IPS-NIHi11 (cell line): ENCODE measurements at places on chromosomes 1 and 21.

DNA sequence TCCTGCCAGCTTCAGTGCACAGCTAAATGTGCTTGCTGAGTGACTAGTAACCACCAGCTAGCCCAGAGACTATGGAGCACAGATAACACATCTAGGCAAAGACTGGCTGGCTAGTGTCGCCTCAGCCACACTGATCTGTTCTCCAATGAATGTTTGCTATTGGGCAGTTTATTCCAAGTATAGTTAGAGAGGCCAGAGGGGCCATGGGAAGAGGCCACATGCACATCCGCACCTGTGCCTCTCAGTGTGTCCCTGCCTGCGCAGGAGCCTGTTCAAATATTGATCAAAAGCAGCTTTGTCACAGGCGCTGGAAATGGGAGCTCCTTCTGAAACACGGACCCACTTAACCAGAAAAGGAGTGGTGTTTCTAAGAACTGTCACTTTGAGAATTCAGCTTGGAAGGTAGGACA, 51.3 kb upstream of the ATP1A1 start:
- no peak for DNase-seq

GRCh38 chr1:61887076-61887867, 145.0 kb downstream of the PATJ start:
- DNase-seq, result no peak

GRCh38 chr1:234763910-234764309, 153.9 kb upstream of the IRF2BP2 start:
- no peak for DNase-seq

GRCh38 chr1:109158433-109158832, 44.5 kb downstream of the ELAPOR1 start:
- DNase-seq, result no peak

- no peak for DNase-seq
These were observed 179.8 kb upstream of the GALNT2 start for GRCh38 chr1:229887043-229887822.

DNA sequence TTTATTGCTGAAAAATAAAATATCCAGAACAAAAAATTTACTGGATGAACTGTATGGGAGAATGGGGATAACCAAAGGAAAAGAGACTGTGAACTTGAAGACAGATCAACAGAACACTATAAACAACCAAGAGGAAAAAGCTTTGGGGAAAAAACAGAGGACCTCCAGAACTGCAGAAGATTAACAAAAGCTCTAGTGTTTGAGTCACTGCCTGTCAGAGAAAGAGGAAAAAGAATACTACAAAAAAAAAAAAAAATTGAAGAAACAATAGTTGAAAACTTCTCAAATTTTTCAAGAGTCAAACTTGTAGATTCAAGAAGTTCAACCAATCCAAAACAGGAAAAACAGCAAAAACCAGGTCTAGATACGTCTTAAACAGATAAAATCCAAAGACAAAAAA, 44.3 kb downstream of the ARHGAP29 start:
- DNase-seq, result no peak

DNA sequence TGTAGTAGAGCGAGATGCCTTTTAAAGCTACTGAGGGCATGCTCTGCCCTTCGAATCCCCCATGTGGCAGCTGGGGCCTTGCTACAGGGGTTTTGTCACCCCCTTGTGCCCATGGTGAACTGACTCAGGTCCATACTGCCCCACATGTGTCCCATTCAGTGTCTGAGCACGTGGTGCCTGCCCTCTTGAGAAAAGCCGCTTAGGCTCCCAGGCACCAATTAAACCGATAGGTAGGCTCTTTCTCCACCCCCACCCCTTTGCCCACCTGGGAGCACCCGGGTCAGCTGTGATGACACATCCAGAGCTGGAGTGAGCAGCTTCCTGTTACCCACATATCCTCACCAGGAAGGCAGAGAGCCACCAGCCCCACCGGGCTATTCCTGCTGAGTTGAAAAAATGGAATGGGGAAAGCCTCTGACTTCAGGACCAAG, 30.5 kb downstream of the TMCC2 start:
- DNase-seq, result no peak

GRCh38 chr21:42548687-42549406, 35.2 kb downstream of the SLC37A1 start:
- no peak for DNase-seq

DNA sequence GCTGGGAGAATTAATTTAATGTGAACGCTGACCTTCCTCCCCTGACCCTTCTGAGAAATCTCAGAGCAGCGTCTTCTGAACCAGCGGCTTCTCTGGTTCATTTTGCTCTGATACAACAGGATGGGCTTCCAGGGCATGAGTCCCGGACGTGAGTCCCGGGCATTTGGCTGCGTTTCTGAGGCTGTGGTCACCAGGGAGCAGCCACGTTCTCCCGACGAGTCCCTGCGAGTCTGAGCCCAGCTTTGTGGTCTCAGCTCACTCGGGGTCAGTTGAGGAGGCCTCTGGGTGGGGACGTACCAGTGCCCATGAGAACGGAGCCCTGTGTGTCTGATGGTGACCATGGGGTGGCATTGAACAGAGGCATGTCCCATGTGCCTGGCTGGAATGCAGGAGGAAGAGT, 17.7 kb upstream of the OBSCN start:
- no peak for DNase-seq

GRCh38 chr1:150961756-150962155, 12.9 kb downstream of the CERS2 start:
- no peak for DNase-seq

GRCh38 chr1:95015076-95015475, 57.7 kb downstream of the ALG14 start:
- DNase-seq, result no peak

DNA sequence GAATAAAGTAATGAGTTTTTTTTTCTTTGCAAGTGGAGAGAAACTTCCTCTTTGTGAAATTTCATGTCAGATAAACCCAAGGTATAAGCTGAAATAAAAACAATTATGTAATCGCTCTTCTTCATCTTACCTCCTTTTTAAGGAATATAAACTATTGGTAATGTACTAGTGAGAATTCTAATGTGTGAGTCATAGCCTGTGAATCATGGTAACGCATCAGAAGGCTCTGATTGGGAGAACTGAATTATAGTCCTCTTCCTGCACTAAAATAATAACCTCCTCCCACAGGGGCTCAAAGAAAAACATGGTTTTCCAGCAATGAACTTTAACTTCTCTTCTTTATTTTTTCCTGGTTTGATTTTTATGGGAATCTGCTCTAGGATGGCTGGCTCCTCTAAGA, 57.1 kb upstream of the COX20 start:
- no peak for DNase-seq
